NCI-H2081 (cell line): ENCODE measurements at places on chromosomes 1 and 21.

- DNase-seq, result no peak
Observed at GRCh38 chr1:197027359-197027758, 39.7 kb downstream of the F13B start.

GRCh38 chr21:42983103-42983502 is 8.7 kb downstream of the PKNOX1 start:
- peak; percentile 12 for DNase-seq

DNA sequence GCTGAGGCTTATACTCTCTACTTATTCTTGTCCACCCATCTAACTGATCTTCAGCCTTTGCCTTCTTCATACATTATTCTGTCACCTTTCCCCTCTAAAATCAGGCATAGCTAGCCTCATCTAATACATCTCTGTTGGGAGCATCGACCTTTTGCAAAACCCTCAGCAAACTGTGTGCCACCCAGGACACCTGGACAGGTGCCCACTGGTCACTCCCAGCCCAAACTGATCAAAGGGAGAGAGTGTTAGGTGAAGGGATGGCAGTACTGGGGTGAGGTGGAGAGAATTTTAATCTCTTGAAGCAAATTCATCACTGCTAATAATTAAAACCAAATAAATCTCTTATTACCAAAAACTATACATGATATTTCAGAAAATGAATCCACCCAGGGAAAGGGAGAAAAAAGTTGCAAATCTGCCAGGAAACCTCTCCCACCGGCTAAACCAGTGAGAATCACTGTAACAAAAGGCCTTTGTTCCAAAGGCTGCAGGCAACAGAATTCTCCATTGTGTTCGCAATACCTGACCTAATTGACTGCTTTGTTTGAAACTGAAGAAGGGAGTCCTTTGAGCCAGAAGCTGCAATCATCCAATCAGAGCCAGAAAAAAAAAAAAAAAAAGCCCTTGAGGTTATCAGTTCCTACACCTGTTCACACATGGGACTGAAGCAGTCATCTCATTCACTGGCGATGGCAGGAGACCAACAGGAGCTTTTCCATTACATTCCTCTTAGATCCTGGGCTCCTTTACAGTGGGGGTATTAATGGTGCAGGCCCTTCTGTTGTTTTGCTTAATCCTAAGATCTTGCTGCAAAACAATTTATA is 172.6 kb downstream of the APP start:
- DNase-seq, result peak; percentile 85

GRCh38 chr1:63575340-63575826 is 17.8 kb upstream of the PGM1 start:
- no peak for DNase-seq

- DNase-seq, result no peak
Observed at GRCh38 chr1:85494904-85495266, 29.9 kb upstream of the DDAH1 start.

- no peak for DNase-seq
Observed at GRCh38 chr1:111274653-111275052, 16.0 kb upstream of the CHIA start.

- DNase-seq, result no peak
Observed at GRCh38 chr1:169298441-169298840, 69.2 kb downstream of the NME7 start.

GRCh38 chr1:87684194-87684593 is 355.5 kb downstream of the LMO4 start:
- no peak for DNase-seq

DNA sequence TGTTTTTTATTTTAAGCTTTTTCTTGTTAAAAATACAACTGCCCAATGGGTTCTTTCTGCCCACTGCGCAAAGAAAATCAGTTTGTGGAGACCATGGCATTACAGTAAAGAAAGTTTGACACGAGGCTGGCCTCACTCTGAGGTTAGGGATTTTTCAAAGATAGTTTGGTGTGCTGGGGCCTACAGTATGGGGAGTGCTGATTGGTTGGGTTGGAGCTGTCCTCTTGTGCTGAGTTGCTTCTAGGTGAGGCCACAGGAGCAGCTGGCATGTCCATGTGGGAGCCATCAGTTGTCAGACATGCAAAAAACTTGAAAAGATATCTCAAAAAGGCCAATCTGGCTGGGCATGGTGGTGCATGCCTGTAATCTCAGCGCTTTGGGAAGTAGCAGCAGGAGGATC is 14.0 kb downstream of the OSBPL9 start:
- DNase-seq, result no peak

DNA sequence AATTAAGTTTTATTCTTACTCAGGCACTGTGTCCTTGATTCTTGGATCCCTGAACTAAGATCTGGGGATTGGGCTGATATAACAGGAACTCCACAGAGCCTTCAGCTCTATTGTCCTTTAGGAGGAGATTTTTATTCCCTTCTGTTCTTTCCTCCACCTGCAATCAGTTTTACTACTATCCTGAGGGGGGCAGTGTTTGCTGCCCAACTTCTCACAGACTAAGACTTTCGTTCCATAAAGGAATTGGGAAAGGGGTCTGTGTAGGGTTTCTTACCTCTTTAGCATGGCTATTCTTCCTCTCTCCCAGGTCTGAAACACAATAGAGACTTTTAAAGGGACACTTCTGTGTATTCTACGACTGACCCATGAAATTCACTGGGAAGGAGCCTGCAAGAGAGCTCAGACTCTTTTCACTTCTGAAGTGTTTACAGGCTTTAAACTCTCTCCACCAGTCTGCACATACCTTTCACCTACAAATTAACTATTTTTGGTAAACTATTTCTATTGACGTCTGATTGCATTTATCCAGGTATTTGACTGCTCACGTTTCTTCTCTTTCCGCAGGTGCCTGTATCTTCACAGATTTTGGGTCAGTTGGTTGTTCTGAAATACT is 103.3 kb upstream of the DEPDC1 start:
- DNase-seq, result peak; percentile 2

GRCh38 chr1:221494670-221495069 is 247.2 kb downstream of the DUSP10 start:
- DNase-seq, result no peak

DNA sequence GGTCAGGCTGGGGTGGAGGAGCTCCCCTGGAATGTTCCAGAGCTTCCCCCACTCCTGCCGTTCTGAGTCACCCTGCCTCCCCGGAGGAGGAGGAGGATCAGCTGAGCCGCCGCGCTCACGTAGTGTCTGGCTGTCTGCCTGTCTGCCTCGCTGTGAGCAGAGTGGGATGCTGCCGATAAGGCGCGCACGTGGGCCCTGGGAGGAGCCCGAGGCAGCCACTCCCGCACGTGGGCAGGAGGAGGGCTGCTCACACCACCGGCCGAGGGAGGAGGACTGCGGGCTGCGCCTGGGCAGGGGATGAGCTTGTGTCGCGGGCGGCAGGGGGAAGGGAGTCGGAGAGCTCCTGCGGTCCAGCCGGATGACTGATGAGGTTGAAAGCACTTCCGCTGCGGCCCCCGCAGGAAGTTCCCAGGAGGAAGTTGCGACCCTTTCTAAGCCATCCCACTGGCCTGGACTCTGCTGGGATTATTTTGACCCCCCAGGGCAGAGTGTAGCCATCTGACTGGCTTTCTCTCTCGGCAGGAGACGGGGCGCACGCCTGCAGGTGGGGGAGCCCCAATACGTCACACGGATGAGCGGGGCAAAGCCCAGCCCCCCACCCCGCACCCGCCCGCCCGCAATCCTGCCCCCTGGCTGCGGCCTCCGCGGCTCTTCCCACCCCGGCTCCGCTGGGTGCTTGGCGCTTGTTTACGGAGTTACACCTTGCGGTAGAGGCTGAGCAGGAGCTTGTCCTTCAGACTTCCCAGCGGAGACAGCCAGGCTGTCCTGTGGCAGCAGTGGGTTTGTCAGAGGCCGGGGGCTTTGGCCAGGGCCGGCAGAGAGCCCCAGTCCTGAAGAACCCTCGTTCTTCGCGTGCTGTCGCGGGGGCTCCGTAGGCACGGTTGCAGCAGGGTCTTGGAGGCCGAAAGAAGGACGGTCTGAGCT is 9.8 kb downstream of the PDXK start:
- peak; percentile 72 for DNase-seq

- DNase-seq, result no peak
Observed at GRCh38 chr1:116808848-116809508, 54.7 kb downstream of the CD2 start.

- no peak for DNase-seq
Observed at GRCh38 chr1:17919525-17920439, 164.6 kb downstream of the ACTL8 start.

- no peak for DNase-seq
Observed at GRCh38 chr1:183164340-183164739, 21.7 kb upstream of the LAMC2 start.

DNA sequence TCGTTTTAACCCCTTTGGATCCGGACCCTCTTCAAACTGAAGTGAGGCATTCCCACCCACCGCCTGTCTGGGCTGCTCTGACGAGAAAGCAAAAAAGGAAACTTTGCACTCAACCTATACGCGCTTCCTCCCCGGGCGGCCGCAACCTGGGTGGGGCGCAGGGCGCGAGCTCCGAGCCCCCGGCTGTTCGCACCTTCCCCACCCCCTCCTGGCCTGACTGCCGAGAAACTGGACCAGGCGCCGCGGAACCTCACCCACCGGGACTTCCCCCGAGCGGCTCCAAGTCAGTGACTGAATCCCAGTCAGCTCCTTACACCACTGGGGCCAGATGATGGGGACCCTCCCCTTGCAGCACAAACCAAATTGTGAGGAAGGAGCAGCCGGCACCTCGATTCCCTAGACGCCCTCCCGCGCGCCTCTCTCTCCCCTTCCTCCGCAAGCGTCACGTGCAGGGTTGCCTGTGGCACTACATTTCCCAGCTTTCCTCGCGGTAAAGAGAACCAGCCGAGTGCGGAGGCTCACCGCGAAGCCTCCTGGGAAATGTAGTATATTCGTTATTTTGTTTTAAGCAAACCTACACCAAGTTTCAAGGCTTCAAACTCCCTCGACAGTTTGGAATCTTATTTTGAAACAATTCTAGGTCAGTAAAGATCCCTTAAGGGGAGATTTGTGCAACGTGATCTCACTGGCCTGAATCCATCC is at the start of gene RAB29:
Gene RAB29 (minus strand): TSS at position 468 of the 702 bp plus-strand sequence. CDS start 526 bp downstream, outside the sequence.
- DNase-seq, result peak; percentile 75

- DNase-seq, result peak; percentile 89
Observed at GRCh38 chr1:10841118-10841517, 44.7 kb upstream of the CASZ1 start.

- DNase-seq, result no peak
Observed at GRCh38 chr21:21007606-21008005, 9.4 kb downstream of the NCAM2 start.

DNA sequence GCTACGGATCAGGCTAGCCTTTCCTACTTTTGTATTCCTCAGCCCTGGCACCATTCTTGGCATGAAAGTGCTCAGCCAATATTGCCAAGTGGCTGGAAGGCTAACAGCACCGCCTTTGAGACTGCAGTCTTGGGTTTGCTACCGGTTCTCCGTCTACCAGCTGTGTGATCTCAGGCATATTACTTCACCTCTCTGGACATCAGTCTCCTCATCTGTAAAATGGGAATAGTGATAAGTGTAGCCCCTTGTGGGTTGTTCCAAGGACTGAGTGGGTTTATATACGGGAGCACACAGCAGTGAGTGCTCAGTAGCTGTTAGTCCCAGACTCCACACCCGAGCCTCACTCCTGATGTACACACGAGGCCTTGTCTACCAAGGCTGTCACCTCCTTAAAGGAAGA is 13.7 kb downstream of the TFAP2E start:
- DNase-seq, result no peak

- DNase-seq, result no peak
Observed at GRCh38 chr1:154463512-154463990, 38.5 kb upstream of the TDRD10 start.

DNA sequence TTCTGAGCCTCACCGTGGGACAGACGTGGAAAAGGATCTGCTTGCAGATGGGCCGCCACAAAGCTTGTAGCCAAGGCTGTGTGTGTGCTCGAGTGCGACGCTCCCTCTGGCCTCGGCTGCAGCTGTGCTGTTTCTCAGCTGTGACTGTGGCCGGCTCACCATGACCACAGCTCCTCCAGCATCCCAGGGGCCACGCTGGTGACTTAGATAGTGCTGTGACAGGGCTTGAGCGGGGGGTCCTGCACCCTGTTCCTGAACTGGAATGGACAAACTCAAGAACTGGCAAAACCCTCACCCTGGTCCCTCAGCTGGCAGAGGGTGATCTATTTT is 17.4 kb upstream of the ACTRT2 start:
- no peak for DNase-seq

DNA sequence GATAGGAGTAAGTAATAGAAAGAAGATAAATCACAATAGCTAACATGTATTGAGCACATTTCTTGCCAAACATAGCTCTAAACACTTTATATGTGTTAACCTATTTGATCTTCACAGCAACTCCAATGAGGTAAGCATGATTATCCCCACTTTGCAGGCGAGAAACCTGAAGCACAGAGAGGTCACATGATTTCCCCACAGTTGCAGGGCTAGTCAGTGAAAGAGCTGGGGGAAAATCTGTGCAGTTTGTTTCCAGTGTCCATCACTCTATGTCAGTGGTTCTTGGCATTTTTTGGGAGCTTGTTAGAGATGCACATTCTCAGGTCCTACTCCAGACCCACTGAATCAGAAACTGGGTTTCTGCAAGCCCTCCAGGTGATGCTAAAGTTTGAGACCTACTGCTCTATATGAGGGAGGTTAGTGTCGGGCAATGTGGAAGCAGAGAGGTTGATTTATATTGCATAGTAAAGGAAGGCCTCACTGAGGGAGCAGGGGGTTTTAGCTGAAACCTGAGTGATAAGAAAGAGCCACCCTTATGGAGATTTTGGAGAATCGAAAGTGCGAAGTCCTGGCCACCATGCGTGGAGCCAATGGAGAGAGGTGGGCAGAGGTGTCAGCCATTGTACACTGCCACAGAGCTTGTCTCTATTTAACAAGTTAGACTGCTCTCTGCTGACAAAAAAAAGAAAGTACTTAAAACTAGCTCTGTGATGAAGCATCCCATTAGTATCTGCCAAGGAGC is 20.9 kb downstream of the MCOLN3 start:
- DNase-seq, result no peak

DNA sequence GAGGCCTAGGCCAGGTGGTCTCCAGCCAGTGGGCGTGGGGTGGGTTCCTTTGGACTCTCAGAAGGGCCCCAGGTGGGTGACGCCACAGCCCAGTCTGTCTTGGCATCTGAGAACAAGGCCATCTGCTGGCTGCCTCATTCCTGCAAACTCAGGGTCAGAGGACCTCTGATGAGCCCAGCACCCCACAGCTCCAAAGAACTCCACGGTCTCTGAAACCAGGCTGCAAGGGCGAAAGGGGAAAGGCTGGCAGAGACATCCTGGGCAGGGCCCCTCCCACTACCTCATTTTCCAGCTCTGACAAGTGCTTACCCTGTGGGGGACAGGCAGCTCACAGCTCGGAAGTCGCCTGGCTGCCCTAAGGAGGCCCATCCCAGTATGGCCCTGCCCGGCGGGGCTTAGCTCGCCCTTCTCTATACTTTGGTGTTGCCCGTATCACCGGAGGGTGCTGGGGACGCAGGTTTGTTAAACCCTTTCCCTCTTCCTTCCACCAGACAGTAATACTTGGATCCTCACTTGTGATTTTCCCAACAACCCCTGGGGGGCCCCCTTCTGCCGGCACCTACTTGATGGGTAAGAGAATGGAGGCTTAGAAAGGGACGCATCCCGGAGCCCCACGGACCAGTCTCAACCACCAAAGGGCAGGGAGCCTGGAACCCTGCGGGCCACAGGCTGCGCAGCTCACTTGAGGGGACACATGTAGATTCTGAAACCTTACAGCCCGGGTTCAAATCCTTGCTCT is 10.9 kb upstream of the EDN2 start:
- no peak for DNase-seq

- DNase-seq, result no peak
Observed at GRCh38 chr1:18142471-18142870, 34.9 kb downstream of the IGSF21 start.
